ENCODE measurements at places on chromosomes 7 and 10.

GRCh38 chr7:158160199-158160598 is 427.4 kb downstream of the PTPRN2 start:
- DNase-seq = no peak

DNA sequence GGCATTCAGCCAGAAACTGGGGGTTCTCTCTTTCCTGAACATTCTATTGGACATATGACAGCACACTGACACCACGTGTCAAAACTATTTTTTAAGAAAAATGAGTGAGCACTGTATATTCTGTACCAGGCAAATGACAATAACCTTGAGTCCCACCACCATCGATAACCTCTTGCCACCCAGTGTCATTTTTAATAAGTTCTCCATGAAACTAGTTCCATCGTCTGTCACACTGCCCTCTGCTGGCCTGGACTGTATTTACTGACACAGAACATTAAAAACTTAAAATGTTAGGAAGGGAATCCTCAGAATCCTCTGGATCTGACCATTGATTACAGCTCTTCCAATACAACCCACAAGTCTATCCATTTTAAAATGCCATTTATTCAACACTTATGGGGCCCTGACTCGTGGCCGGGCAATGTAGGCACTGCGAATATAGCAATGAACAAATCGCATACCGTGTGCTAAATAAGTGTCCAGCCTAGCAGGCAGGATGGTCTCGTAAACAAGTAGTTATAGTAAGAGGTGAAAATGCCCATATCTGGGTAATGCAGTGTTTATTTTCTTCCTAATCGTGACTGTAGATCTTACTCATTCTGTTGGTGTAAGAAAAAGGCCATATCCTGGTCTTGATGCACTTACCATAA is 35.9 kb upstream of the CACNB2 start:
- DNase-seq = no peak

DNA sequence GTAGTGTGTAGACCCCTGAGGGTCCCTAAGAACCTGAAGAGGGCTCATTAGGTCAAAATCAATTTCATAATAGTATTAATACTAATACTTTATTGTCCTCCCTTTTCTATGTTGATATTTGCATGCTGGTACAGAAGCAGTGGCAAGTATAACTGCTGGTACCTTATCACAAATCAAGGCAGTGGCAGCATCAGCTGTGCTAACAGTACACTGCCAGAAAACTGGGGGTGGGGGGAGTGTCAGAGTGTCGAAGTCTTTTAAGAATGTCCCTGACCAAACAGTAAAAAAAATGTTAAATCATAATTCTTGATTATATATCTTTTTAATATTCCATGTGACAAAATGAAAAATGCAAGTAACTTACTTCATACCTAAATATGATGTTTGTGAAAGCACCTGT is 716.9 kb downstream of the MAGI2 start:
- DNase-seq = no peak

DNA sequence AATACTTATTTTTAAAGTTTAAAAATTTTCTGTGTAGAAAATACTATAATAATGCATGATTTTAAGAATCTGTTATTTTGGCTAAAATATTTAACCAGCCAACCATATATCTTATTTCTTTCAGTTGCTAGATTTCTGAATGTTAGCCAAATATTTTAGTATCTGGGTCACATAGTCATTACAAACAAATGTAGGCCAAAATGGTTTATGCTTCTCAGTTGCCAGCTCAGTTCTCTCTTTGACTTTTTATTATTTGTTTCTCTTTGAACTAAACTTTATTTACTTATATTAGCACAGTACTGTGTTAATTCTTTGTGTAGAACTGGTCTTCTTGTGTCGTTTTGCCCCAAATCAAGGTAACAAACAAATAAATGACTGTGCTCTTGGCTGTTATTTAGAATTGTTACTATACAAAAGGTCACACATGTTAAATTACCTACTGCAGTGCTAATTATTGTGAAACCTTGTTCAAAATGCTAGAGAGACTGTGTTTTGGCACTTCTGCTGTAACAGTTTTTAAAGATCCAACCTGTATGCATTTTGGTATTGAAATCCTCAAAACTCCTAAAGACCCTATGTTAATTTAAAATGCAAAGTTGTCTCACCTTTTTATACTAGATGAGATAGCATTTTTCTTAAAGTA is 39.8 kb downstream of the ZEB1 start:
- no peak for DNase-seq

DNA sequence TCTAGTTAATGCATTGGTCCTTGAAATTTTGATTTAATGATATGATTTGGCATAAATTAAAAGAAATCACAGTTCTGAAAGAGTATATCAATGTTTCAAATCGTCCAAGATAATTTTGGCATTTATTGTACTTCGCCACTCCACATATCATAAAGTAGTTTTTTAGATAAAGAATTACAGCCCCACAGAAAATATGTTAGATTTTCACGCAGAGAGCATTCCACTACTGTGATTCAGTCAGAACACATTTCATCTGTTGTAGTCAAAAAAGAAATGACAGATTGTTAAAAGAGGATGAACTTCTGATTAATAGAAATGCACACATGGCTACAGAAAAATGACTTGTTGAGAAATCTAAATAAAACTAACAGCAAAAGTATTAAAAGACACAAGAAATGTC is 1063.5 kb upstream of the LRRN3 start:
- DNase-seq = no peak

- no peak for DNase-seq
These were observed 70.8 kb downstream of the SGMS1 start for GRCh38 chr10:50552771-50553535.

- no peak for DNase-seq
These were observed 255.5 kb upstream of the YAE1 start for GRCh38 chr7:39310699-39311098.

- DNase-seq = no peak
These were observed 22.3 kb downstream of the MDFIC start for GRCh38 chr7:114943953-114944744.

DNA sequence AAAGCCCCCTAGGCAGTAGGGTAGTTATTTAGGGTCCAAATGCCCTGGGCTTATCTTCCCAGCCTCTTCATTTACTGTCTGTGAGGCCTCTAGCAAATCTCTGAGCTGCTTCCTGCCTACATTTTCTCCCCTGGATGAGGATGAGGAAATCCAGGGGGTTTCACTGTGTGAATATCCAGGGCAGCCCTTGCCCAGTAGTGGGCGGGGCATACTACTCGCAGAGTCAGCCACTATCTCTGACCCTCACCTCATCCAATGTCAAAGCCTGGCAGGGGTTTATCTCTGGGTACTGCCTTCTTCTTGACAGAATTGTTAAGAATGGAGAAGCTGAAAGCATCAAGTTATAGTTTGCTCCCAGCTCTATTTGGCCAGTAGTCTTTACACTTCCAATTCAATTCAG is 48.9 kb downstream of the CUZD1 start:
- DNase-seq = no peak

DNA sequence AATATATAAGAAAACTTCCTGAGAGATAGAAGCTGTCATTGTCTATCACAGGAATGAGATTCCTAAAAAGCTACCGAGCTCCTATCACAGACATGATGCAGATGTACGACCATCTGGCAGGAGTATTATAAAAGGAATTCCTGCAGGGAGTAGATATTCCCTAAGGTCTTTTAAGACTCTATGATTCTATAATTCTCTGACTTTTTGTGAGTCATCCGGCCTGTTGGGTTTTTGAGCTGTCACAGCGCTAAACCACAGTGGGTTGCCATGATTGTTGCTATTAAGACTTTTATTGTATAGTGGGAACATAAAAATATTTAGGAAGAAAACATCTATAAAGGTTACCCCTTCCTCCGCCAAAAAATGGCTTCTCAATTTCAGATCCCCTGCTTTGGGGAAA is 223.4 kb downstream of the BMPER start:
- no peak for DNase-seq

DNA sequence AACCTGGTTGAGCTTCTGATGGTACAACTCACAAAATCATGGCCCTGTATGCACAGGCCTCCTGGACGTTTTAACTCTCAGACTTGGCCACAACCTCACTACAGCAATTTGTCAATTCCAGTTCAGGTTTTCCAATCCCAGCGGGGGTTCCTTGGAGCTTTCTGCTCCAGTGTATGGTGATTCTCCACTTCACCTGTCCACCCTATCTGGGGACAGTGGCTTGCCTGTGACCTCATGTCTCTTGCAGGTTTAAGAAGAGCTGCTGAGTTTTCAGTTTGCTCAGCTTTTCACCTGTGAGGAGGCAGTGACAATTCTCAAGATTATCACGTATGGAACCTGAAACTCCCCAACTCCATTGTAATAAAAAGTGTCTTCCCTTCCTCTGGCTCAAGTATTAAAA is 254.1 kb downstream of the DIP2C start:
- no peak for DNase-seq

- no peak for DNase-seq
These were observed 25.2 kb downstream of the SEC23IP start for GRCh38 chr10:119917777-119918176.

DNA sequence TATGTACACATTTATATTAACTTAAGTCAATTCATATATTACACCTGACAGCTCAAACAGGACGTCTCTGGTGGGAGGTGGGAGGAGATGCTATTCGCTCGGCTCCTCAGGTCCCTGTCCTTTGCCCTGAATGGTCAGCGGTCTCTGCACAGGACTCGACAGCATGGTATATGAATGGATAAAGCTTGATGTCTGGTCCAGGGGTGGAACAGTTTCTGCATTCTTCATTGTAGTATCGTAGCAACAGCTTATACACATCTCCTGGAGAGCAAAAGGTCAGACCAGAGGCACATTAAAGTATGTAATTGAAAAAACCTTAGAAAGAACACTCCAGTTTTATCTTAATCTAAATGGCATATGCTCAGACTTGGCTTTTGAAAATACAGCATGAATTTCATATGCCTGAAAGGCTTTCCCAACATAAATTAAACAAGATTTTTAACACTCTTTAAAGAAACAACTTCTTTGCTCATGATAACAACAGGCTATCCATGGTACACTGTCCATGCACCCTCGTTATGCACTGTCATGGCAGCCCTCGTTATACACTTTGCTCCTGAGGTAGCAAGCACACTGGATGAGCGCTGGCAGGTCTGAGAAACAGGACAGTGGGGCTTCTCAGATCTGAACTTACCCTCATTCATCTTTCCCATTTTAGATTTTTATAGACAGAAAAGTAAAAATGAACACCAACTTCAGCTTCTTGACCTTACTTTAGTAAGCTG is 57.3 kb upstream of the OGDHL start:
- no peak for DNase-seq

DNA sequence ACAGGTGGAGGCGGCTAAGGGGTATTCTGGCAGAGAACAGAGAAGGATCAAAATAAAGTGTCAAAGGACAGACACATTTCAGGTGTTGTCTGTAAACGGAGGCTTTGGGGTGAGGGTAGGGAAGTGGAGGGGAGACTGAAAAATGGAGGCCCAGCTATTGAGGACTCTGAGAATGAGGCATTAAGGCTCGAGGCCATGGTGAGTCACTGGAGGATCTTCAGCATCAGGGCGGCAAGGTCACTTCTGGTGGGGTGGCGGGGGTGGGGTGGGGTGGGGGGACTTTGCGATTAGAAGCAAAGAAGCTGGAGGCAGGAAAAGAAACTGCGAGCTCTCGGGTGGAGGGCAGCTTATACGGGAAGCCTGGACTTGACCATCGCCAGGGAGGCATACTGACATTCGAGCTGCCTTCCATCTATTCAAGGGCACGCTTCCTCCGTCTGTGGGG is 58.4 kb upstream of the PCGF5 start:
- peak; percentile 11 for DNase-seq

GRCh38 chr7:81430150-81430549 is 339.7 kb downstream of the HGF start:
- DNase-seq = no peak

DNA sequence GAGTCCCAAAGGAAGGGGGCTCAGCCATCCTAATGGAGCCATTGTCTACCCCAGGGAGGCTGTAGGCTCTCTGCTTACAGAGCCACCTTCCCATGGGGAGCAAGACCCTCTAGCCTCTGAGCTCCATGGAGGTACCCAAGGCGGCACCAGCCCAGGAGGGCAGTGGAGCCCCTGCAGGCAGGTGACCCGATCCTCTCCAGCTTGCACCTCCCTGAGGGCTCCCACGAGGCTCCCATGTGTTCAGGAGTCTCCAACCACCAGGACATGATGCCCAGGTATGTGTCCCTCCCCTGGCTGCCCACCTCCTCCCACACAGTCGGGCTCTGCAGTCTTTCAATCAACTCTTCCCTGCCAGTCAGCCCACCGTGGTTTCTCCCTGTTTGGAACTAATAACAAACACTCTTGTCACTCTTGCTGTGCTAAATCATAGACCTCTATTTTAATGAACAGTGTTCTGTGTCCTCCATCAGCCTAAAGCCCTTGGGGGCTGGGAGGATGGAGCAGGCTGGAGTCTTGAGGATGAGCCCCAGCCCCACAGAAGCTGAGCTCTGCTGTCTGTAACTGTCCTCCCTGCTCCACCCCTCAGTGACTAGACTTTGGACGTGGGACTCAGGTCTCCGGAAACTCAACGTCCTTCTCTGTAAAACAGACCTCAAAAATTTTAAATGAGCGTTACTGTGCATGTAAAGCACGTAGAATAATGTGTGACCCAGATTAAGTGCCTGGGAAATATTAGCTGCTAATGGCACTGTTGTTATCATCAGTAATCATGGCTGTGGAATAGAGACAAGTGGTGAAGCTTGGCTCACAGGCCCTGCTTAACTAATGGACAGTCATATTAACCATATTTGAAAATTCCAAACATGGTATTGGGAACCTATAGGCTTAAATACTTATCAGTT is 298.9 kb downstream of the WDR37 start:
- no peak for DNase-seq

Measured in stimulated activated CD4-positive, alpha-beta T cell treated with anti-CD3 and anti-CD28 coated beads, Interleukin-4, amount 100 ng/mL, for 4 hours (primary cell).